CD8-positive, alpha-beta memory T cell (primary cell): ENCODE measurements at places on chromosomes 4 and X. TPM values are rescaled to one million over a fixed set of nuclear protein-coding genes. Genes with fewer than 3 reads are reported as not detected.

The MID1 gene
- not detected for total RNA-seq

The PRDX4 gene
- total RNA-seq, result 61.4 TPM

The WAS gene
- total RNA-seq, result 84.0 TPM

The PRRG1 gene
- not detected for total RNA-seq

DNA sequence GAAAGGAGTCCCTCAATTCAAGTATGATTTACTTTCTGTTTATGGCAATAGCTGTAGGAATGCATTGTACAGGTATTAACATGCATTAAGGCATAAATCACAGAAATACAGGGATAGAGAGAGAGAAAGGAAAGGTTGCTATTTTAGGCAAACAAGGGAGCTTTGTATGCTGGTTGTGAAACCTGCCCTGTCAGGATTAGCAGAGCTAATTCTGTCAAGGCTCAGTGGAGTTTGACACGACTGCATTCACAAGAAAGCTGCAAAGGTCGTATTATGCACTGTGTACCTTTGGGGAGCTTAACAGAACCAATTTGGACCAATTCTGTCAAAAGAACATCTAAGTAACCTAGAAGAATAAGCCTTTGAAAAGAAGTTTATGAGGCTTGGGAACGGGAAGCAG, 239.3 kb downstream of the GRIA2 start:
- DNase-seq, result no peak

DNA sequence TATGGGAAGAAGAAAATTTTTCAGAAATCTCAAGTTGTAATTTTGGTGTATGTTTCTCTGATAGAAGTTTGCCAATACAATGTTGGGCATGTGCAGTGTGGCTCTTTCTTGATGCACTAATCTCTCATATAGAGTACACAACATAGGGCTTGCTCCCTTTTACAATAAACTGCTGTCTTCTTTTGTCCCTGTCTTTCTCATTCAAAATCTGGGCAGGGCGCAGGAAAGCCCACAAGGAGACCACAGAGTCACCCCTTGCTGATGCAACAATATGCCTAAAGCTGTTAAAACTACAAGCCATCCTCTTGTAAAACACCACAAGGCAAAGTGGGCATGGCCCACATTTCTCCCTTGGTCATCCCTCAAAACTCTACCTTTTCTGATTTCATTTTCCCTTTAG, 63.4 kb upstream of the TBC1D9 start:
- no peak for DNase-seq

DNA sequence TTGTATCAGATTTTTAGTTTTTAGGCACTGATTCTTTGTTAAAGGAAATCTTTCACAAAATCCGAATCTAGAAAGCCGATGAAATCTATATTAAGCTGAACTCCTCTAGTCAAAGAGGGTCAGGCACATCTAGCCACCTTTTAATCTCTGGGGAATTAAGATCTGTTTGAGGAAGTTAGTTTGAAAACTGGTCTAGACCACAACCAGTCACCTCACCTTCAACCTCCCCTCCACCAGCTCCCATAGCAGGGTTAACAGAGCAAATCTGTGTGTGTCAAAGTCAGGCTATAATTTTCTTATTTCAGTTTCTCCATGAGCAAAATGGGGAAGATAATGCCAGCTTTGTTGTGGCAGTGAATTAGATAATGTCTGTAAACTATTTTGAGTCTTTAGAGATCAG, 110.0 kb upstream of the IGFBP7 start:
- no peak for DNase-seq

GRCh38 chr4:2936773-2937145, 26.4 kb downstream of the NOP14 start:
- peak; percentile 26 for DNase-seq

GRCh38 chr4:91598696-91599095, 705.1 kb upstream of the GRID2 start:
- no peak for DNase-seq

DNA sequence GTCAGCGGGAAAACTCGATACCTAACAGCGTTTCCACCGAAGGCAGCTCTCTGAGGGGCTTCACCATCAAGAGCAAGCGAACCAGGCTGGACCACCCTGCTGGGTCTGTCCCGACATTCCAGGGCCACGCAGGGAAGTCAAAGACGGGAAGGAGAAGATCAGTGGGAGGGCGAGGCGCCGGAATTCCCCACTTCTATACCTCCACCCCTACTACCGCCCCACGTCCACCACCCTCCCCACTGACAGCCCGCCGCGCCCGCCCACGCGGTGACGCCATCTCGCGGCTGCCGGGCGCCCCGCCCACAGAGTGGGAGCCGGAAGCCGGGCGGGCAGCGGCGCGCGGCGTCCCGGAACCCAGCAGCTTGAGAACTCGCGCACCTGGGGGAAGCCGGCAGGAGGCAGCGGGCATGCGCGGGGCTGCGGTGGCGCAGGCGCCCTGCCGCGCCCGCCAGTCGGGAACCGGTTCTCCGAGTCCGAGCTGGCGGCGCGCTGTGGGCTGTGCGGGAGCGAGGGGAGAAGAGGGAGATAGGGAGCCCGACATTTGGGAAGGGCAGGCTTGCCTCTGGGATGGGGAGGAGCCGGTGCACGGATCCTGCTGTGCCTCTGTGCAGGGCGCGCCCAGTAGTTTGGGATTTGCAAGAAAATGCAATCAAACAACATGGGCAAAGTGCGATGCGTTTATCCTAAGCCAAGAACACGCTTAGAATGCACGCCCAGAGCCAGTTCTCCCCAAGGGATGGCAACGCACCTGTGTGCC, 3.2 kb upstream of the STIM2 start:
- peak; percentile 94 for DNase-seq

GRCh38 chr4:176077561-176077960, 11.9 kb downstream of the WDR17 start:
- no peak for DNase-seq

- DNase-seq, result no peak
Measured at GRCh38 chrX:134671294-134671693, 13.0 kb upstream of the PLAC1 start.

DNA sequence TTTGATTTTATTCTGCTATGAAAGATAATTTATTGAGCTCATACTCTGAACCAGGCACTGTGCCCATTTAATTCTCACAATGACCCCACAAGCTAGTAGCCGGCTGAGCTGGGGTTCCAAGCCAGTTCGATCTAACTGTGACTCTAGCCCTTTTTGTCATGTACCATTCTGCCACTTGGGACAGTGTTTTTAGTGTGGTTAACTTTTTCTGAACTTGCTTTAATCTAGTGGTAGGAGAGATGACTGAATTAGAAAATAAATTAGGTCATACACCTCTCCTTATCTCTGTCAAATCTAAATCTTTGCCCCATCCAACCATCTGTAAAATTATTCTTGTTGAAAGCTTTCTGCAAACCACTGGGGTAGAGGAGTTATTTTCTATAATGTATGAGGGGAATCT, 136.0 kb downstream of the CBR4 start:
- DNase-seq, result no peak
